ENCODE measurements at places on chromosomes 5 and 9.

GRCh38 chr5:131536850-131537448 is 98.1 kb downstream of the RAPGEF6 start:
- no peak for DNase-seq

DNA sequence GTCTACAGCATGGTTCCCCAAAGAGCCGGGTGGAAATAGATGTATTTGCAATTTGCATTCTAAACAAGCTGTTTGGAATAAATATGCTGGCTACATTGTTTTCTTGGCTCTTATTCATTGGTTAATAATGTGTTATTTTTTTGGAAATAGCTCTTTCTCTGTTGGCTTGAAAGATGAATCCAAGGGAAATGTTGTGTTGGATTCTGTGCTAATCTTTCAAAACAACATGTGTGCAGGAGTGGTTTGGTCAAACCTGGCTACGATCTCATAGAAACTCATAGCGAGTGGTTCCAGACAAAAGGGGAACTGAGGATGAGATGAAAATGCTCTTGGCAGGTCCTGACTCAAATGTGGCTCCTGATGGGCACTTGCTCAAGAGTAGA is 63.7 kb upstream of the CXCL14 start:
- no peak for DNase-seq

DNA sequence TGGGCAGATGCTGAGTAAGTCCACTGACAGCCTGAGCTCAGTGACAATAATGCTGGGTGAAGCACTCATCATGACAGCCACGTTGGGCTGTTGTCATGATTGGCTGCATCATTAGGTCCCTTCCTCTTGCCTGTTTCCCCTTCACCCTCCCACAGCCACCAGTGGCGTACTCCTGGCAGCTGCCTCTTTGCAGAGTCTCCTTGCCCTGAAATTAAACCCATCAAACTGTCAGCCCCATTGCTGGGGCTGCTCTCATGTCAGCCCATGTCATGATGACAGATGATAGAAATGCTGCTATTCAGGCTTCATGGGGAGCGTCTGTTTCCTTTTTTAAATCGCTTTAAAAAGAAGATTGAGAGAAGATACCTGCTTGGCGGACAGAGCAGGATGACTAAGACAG is 327.4 kb downstream of the AGTPBP1 start:
- DNase-seq = no peak

DNA sequence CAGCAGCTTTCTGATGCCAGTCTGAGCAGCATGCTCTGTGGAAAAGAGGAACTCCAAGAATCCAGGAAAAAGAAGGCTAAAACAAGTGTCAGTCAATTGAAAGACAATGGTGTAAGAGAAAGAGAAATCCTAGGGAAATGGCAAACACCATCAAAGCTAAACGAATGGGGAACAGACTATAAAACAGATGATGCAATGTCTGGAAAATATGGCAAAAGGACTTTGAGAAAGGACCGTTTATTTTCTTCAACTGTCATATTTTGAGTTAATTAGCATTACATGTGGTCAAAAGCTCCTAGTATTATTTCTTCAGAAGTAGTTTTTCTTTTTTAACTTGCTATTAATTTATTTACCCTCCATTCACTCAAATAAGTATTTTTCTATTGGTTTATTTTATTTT is 465.2 kb downstream of the LRRC70 start:
- DNase-seq = no peak

GRCh38 chr5:104431002-104431620 is 868.5 kb upstream of the NUDT12 start:
- DNase-seq = no peak

DNA sequence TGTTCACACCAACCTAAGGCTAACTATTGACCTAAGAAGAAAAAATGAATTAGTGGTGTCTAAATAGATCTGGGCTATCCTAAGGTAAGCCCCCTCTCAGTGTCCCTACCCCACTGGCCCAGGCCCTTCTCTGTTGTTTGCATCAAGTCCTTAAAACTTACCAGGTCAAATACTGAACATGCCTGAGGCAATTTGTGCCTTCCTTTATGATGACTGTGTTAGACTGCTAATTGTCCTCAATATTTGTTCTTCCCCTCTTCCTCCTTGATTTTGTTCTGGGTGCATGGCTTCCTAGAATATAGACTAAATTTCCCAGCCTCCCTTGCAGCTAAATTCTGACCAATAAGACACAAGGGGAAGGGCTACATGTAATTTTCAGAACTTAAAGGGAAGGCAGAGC is 199.9 kb downstream of the ADAMTS12 start:
- DNase-seq = no peak

DNA sequence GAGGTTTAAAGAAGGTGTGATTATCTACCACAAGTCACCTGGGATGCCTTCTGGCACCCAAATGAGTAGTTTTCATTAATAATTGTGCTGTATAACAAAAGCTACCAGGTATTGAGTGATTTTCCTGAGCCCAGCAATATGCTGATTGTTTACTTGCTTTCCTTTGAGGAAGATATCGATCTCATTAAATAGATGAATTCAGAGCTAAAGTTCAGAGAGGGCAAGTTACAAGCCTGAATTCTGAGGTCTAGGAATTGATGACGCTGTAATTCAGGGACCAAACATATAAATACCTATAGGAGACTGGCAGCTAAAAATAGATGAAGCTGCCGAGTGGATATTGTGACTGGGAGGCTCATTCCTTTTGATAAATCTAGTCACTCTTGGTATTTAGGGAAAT is 1.1 kb downstream of the ERCC6L2 start:
- no peak for DNase-seq

- DNase-seq = no peak
Measured at GRCh38 chr9:33108472-33108871, 32.0 kb upstream of the SMU1 start.

- no peak for DNase-seq
Measured at GRCh38 chr9:69633716-69634115, 38.5 kb downstream of the APBA1 start.

GRCh38 chr9:120916588-120916987 is 10.0 kb downstream of the TRAF1 start:
- DNase-seq = no peak

- no peak for DNase-seq
Measured at GRCh38 chr5:55699041-55699688, 13.0 kb downstream of the SLC38A9 start.

DNA sequence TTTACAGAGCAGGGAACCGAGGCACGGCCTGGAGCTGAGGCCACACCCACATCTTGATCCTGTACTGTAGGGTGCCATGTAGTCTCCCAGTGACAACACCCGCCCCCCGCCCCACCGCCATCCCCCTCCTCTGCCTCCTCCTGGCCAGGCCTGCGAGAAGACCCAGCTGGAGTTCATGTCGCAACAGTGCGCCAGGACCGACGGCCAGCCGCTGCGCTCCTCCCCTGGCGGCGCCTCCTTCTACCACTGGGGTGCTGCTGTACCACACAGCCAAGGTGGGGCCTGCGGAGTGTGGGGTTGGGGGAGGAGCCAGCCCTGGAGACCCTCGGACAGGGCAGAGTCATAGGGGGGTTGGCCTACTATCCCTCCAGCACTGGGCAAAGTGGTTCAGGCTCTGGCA is 14.5 kb downstream of the ADAMTS13 start:
- DNase-seq = no peak

DNA sequence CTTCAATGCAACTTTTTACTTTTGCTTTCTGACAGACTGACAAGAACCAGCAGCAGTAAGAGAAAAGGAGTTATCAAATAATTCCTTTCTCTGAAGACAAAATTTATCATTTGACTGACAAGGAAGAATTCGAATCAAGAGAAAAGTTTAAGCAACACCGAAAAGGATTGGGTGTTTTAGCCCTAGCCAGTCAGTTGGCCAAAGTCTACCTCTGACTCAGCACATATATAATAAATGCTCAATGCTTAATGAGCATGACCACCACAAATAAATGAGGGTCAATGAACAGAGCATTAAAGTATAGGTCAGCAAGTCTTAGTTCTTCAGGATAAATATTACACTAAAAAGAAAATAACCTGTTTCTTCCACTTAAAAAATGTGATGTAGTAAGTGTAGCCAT is 1603.5 kb upstream of the C9orf72 start:
- no peak for DNase-seq

DNA sequence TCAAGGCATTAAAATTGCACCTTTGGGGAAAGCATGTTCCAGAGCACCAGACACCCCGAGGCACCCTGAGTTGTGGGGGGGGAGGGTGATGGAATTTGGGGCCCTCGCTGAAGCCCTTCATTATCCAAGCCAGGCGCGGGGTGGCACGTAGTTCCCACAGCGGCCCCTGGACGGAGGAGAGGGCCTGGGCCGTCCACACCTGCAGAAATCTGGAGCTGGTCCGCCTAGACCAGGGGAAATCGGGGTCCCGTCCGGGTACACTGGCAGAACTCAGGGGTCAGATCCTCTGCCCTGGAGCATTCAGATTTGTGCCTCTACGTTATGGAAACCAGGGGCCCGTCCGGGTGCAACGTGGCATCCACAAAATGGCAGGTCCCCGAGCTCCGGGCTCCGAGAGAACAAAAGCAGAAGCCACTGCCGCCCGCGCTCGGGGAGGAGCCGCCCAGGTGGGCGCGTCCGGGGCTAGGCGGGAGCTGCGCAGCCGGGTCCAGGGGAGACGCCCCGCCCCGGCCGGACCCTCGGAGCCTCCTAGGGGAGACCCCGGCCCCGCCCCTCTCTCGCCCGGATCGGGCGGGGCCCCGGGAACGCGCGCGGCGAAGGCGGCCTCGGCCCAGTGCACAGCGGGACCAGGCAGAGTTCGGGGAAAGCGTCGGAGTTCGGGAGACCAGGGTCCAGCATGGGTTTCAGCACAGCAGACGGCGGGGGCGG is at the start of gene PLEKHG4B:
TSS of gene PLEKHG4B (plus strand) at position 613 of the 708 bp plus-strand sequence. CDS start at position 677, 64 bp downstream.
- DNase-seq = no peak

DNA sequence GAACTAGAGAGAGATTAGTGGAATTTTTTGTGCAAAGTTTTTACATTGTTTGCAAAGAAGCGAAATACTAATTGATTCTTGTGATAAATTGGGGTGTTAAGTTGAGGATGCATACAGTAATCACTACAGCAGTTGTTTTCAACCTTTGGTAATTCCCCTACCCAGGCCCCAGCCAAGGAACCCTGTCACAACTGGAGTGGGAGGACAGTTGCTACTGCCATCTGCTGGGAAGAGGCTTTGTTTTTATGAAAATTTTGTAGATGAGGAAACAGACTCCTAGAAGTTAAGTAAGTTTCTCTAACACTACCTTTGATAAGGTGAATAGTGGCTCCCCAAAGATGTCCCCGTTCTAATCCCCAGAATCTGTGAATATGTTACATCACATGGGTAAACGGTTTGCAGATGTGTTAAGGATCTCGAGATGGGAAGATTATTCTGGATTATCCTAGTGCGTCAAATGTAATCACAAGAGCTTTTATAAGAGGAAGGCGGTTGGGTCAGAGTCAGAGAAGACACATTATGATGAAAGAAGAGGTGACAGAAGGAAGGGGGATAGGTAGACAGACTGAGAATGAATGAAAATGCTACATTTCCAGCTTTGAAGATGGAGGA is 34.0 kb upstream of the PPP1R2B start:
- DNase-seq = no peak

DNA sequence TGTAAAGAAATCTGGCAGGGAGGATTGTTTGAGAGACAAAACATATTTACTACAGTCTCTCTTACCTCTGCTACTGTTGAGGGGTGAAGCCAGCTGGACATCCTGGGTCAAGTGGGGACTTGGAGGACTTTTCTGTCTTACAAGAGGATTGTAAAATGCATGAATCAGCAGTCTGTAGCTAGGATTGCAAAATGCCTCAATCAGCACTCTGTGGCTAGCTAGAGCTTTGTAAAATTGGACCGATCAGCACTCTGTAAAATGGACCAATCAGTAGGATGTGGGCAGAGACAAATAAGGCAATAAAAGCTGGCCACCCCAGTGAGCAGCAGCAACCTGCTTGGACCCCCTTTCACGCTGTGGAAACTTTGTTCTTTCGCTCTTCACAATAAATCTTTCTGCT is 995.8 kb upstream of the CDH6 start:
- no peak for DNase-seq

DNA sequence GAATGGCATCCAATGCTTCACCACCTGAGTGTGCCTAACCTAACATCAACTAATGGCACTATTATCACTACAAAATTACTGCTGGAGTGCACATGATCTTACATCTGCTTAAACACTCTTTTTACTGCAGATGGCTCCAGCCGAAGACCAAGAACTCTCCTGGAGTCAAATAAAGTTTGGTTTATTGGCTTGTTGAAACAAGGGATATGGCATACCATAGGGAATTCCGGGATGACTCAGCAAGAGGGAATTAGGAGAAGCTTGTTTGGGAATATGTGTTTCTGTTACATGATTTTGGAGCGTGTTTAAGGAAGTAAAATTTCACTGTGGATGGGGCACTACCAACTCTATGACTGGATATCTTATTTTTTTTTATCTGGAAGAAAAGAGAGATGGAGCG is 872.6 kb downstream of the DTWD2 start:
- no peak for DNase-seq

- no peak for DNase-seq
Measured at GRCh38 chr9:73871636-73872035, 625.5 kb upstream of the RORB start.

- no peak for DNase-seq
Measured at GRCh38 chr5:1552521-1553255, 28.9 kb upstream of the LPCAT1 start.

GRCh38 chr5:170247363-170247762 is 14.6 kb downstream of the C5orf58 start:
- no peak for DNase-seq

GRCh38 chr5:14946815-14947620 is 75.4 kb upstream of the ANKH start:
- no peak for DNase-seq

DNA sequence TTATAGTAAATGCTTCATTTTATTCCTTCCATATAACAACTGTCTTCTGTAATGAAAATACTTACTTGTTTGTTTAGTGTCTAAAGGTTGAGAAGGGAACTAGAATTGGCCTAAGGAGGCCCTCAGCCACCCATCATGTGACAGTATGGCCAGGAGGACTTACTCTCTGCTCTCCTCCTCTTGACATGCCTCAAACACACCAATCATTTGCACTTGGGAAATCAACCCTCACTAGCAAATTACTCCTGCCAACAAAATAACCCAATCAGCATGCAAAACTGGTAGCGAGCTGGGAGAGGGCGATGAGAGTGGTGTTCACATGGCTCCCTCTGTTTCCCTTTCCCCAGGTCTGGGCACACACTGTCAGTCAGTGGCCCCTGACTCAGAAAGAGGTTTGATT is 58.6 kb upstream of the MEF2C start:
- DNase-seq = no peak

DNA sequence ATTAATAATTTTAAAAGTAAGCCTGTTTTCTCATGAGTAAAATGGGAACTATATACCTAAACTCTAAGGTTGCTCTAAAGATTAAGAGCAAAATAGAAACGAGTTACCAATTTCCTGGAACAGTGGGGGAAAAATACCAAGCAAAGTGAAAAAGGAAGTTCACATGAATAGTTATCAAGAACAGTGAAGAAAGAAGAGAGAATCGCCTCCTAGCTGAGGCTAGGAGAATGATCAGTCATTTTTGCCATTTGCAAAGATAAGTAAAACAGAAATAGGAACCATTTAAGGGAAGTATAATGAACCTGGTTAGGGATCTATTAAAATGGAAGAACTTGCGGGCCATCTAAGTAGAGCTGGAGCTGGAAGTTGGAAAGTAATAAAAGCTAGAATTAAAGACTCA is 50.7 kb downstream of the P4HA2 start:
- DNase-seq = no peak

Data from left colon (tissue), 2 donors.